ENCODE measurements at places on chromosomes 11 and 22.

DNA sequence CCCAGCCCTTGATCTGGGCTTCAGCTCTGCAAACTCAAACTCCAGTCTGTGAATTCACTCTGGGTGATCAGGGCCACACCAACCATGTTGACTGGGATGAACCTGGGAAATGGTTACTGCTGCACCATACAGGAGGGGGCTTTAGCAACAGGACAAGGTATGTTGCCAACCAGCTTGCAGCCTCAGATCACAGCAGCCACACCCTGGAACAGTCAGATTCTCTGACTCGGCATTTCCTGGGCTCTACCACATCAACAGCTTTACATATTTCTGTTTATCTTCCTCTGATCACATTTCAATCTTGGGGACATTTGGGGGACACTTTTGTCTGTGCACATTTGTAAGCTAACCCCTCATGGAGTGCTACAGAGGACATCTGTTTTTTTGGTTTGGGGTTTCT lies 267.0 kb upstream of the NCAM1 start:
- no peak for DNase-seq

- DNase-seq = no peak
Observed at GRCh38 chr11:47765086-47765485, 2.1 kb downstream of the FNBP4 start.

- DNase-seq = no peak
Observed at GRCh38 chr11:133708547-133709051, 136.7 kb downstream of the SPATA19 start.

DNA sequence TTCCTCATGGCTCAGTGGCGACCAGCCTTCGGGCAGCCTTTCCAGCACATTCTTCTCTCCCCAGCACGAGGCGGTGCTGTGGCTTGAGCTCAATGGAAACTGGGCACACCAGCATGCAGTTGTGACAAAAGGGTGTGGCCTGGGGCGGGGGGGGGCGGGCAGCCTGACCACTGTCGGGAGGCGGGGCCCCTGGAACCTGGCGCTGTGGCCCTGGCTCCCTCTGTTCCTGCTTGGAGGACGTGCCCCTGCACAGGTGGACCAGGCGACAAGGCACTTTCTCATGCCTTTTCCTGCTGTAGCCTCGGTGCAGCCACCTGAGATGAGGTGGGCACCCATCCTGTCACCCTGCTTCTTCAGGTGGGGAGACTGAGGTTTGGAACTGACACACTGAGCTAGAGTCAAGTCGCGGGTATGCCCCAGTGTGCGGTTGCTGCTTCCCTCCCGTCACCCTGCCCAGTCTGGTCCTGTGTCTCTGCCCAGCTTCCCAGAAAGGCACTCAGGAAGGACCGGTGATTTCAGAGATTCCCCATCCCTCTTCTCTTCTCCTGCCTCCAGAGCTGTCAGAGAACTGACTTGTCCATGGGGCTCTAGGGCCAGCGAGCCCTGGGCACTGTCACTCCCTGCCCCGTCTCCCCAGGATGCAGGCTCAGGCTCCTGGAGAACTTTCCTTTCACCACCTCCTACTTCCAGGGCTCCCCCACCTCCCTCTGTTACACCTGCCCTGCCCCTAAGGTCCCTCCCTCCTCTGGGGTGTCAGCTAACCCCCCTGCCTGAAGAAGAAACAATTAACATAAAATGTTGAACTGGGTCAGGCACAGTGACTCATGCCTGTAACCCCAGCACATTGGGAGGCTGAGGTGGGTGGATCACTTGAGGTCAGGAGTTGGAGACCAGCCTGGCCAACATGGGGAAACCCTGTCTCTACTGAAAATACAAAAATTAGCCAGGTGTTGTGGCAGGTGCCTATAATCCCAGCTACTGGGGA lies 9.9 kb downstream of the B3GAT1 start:
- DNase-seq = no peak

DNA sequence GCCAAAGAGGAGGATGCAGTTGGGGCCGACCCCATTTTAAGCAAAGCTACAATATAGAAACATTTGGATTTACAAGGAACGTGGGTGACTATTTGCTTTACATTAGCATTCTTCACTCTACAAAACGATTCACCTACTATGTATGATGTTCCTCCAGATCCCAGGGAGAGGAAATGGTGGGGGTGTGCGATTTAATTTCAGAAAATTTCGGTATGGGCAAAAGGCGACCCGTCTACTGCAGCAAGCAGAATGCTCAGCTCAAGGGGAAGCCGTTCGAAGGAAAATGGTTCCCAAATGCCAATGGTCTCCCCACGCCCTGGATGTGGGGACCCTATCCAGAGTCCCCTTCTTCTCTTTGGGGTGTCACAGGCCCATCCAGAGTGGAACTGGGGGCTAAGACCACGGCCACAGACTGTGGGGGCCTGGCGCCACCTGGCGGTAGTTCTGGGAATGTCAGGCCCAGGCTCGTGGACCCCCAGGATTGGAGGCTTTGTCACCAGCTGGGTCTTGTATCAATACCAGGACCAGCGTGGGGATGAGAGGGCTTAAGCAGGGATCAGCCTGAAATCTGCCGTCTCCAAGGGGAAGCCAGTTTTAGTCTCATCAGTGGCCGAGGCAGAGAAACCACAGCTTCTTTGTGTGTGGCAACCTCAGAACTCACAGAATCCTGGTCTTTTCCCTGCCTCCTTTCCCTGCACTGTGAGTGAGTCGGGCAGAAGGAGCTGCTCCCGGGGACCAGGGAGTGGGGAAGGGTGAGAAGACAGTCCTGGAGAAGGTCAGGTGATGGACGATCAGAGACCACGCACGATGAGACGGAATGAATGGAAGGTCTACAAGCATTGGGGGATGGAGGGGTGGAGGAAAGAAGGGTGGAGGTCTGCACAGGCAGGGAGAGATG lies 8.4 kb downstream of the LRRC10B start:
- peak; percentile 30 for DNase-seq

GRCh38 chr11:37951996-37952395 lies 1354.0 kb upstream of the RAG2 start:
- DNase-seq = no peak

DNA sequence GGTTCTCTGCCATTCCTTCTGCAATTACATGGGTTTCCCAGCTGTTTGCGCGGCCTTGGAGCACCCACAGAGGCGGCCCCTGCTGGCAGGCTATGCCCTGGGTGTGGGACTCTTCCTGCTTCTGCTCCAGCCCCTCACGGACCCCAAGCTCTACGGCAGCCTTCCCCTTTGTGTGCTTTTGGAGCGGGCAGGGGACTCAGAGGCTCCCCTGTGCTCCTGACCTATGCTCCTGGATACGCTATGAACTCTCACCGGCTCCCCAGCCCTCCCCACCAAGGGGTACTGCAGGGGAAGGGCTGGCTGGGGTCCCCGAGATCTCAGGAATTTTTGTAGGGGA lies 2.6 kb downstream of the RCE1 start:
- no peak for DNase-seq

DNA sequence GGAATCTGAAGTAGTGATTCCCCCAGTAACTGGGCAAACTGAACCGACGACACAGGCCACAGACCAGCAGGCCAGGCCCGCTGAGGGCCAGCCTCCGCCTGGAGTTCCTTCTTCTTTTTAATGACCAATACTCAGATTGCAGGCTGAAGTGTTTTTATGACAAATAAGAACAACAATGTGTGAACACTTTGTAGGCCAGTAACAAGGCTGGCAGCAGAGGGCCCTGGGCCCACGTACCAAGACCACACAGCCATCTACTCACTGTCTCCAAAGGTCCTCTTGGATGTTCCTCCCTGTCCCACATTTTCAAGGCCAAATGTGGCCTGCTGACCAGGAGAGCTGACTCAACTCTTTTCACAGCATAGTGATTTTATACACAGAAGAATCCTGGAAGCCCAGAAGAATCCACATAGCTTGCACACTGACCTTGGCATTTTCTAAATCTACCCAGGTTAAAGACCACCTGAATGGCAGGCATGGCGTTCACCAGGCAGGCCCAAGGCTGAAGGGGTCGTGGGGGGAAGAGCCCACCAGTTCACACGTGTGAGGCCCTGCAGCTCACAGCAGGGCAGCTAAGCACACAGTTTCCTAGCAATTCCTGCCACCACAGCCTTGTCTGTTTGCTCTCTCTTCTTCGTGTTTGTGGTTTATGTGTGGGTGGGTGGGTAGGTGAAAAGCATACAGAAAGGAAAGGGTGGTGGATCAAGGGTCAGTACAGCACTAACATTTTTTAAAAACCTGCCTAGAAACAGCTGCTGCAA lies 13.3 kb downstream of the SMCO4 start:
- no peak for DNase-seq

- no peak for DNase-seq
Observed at GRCh38 chr11:45247433-45247832, 38.7 kb downstream of the SYT13 start.

DNA sequence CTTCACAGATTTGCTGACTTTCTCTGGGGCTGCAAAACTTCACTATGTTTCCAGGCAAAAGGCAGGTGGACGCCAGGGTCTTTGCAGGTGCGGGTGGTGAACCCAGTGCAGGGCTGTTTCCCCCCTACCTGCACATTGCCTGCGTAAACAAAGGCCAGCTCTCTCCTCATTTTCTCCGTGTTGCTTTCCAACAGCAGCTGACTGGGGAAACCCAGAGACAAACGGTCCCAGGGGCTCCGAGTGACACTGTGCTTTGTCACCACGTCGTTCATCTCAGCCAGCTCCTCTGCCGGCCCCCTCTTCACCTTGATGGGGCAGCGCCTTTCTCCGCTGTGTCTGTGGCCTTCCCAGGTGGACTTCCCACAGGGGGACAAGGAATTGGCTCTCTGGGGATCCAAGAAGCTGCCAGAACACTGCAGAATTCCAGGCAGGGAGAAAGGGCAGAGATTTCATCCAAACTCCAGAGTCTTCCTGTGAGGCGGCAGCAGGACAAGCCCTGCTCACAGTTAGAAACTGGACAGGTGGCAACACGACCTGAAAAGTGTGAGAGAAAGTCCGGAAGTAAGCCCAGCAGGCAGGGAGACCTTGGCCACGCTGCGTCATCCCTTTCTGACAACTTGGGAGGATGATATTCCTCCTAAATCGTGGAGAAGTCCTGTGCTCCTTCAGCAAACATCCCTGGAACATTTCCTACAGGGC lies 1493.7 kb downstream of the TBC1D22A start:
- DNase-seq = no peak

GRCh38 chr11:59865031-59865430 lies 1.3 kb downstream of the TCN1 start:
- no peak for DNase-seq

- no peak for DNase-seq
Observed at GRCh38 chr11:118314988-118315411, 10.5 kb downstream of the CD3E start.

DNA sequence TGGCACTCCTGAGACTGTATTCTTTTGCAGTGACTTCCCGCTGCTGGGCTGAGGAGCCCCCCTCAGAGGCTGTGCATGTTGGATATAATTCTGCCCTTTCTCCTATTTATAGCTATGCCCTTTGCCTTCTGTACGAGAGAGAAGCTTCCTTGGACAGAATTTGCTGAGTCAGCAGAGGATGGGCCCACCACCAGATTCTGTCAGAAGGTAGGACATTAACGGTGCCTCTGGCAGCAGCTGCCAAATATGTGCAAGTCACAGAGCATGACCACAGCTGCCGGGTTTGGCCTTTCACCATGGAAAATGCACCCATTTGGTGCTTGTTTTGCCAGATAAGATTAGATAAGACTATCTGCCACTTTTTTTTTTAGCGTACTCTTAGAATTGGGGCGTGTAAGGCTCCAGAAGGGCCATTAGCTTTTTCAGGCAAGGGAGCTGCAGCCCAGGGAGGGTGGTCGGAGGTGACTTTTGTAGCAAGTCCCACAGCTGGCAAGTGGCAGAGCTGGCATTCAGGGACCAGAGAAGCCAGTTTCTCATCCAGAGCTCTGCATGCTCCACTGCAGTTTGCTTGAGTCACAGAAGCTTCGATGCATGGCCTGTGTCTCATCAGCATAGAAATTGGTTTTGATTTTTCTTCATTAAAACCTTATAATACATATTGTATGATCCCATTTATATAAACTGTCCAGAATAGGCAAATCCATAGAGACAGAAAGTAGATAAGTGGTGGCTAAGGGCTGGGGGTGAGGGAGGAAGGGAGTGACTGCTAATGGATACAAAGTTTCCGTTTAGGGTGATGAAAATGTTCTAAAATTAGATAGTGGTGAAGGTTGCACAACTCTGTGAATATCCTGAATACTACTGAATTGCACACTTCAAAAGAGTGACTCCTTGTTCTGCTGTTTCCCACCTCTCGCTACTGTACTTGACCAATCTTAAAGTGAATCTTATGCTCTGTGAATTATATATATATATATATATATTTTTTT lies 15.8 kb downstream of the UPB1 start:
- DNase-seq = no peak

GRCh38 chr11:66432597-66432996 lies 6.1 kb downstream of the MRPL11 start:
- no peak for DNase-seq

DNA sequence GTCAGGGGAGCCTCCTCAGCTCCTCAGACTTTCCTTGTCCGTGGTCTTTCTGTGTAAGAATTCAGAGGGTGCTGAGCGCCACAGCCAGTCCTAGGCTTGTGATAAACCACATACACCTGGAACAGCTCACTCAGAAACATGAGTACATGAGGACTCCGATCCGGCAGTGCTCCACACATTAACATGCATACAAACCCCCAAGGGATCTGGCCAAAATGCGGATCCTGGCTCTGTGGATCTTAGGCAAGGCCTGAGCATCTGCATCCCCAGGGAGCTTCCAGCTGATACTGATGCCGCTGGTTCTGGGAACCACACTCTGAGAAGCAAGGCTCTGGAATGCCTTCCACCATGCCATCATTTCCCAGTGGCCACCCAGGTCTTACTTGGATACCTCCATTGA lies 20.6 kb upstream of the OPCML start:
- DNase-seq = no peak

DNA sequence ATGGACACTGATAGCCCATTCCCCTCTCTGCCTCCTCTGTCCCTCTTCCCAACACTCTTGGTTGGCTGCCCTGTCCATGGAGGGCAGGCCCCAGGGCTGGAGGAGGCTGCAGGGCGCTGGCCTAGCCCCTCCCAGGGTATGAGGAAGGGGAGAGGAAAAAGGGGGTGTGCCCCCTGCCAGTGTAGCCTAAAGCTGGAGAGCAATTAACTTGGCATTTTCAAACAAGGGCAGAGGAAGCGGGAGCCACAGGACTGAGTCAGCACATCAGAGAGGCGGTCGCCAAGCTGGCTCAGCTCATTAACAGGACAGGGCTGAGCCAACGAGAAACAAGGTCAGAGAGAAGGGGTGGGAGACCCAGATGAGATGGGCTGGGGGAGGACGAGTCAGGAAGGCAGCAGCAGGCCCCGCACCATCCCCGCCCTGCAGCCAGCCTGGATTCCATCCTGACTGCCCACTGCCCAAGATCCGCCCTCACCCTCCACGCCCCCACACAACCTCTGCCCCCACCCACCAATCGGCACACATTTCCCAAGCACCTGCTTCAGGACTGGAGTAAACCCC lies 76.3 kb downstream of the BUD13 start:
- DNase-seq = peak; percentile 14

Data from NCI-H1436 (cell line).